ENCODE measurements at places on chromosomes 7 and 10. TPM values are rescaled to one million over a fixed set of nuclear protein-coding genes. Genes with fewer than 3 reads are reported as not detected.
A peak's percentile ranks its signal among the peaks of the same experiment; 100 is the strongest.

DNA sequence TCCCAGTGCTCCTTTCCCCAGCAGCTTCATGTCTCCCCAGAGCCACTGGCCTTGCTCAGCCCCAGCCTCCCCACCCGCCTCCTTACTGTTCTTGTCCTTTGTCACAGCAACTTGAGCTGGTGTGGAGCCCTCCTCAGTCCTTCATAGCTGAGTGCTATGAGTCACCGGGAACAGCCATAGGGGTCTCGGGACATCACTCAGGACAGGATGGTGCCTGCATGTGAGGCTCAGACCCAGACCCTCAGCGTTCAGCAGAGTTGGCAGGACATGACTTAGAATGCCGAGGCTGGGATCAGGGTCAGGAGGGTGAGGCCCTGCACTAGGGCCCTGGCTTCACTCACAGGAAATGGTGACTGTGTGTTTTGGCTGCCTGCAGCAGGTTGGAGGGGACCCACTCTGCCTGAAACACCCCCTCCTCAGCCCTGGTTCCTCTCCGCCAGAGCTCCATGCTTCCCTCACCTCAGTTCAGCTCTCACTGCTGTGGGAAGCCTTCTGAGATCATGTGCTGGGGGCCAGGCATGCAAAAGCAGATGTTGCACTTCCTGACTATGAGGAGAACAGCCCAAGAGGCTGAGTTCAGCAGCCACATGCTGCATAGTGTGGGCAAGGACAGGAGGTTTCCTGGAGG, 40.7 kb upstream of the GJD4 start:
- DNase-seq, result peak; percentile 49

DNA sequence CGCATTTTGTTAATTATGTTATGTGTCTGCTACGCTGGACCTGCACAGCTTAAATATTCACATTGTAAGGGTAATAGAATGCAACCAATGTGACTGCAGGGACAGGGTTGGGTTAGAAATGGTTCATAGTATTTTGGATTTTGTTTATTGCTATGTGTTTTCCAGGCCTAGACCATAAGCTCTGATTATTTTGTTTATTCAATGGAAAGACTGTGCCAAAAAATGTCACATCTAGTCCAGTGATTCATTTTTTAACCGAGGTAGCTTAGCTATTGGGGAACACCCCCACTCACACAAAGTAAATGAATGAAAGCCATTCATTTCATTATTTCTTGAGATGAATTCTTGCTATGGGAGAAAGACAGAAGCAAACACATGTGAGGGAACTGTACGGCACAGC, 516.5 kb upstream of the ANKRD30A start:
- DNase-seq, result peak; percentile 26

GRCh38 chr10:100567826-100568225, 32.1 kb downstream of the HIF1AN start:
- DNase-seq, result no peak

- DNase-seq, result no peak
Observed at GRCh38 chr7:138349841-138350700, 110.0 kb upstream of the TRIM24 start.

The HOXA3 gene
- not detected for total RNA-seq

DNA sequence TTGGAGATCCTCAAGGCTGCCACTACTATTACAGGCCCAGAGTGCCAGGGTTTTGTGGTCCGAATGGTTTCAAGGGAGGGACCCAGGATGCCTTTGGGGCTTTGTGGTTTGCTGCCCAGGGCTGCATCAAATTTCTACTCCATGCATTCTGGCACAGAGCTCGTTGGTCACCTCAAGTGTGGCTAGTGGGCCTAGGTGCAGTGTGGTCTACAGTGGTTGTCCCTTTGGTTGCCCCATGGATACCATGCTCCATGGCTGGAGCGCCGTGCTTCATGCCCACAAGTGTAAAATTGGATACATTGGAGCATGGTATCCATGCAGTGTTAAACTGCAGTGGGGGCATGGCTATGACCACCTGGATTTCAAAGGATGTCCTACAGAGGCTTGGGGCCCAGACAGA, 5.4 kb upstream of the PRF1 start:
- no peak for DNase-seq

The NME8 gene
- not detected for total RNA-seq
